ENCODE measurements at places on chromosomes 16 and 17.

DNA sequence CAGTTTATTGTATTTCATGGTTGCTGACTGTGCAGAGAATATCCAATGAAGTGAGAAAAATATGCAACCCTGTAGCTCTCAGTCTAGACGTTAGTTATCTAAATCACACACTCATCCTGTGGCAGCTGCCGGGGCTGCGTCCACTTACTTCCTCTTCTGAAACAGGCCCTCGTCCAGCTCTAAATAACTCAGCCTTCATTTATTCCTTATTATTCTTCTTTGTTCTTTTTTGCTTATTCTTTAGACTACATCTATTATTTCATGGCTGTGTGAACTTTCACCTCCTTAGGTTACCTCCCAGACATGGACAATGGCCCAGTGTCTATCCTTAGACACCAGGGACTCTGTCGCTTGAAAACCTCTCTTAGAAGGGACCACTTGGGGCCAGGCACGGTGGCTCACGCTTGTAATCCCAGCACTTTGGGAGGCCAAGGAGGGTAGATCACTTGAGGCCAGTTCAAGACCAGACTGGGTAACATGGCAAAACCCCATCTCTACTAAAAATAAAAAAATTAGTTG lies 3.4 kb upstream of the THUMPD1 start:
- DNase-seq: no peak

GRCh38 chr17:78486228-78486802 lies 90.9 kb downstream of the DNAH17 start:
- no peak for DNase-seq

- no peak for DNase-seq
Measured at GRCh38 chr17:41185001-41185400, 290 bp upstream of the KRTAP4-1 start.

DNA sequence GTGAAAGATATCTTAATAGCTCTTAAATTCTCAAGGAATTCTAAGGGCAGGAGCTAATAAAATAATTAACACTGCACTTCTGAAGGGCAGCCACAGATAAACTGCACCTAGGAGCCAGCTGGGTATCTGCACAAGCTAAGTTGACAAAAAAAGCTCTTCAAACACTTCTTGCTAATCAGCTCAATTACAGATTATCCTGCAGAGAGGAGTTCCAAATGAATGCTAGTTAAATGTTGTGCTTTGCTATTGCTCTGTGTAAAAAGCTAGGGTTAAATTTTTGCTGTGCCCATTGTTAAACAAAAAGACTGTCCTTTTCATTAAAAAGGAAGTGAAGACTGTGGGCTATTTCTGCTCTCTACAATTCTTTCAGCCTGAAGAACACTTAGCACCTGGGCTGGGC lies 158.5 kb upstream of the SHISA6 start:
- DNase-seq: no peak

DNA sequence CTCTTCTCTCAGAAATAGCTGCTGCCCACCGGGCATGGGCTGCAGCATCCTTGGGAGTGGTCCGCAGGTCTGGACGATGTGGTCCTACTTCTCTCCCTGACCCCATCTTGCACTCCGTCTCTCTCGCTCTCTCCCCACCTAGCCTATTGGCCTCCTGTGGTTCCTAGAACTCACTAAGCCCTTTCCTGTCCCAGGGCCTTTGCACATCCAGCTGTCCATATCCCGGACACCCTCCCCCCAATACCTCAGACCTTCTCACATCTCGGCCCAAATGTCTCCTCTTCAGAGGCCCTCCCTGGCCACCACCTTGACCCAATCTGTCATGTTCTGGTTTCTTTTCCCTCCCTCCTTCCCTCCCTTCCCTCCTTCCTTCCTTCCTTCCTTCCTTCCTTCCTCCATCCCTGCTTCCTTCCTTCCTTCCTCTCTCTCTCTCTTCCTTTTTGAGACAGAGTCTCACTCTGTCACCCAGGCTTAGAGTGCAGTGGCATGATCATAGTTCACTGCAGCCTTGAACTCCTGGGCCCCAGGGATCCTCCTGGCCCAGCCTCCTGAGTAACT lies 4.5 kb downstream of the SLC4A1 start:
- no peak for DNase-seq

DNA sequence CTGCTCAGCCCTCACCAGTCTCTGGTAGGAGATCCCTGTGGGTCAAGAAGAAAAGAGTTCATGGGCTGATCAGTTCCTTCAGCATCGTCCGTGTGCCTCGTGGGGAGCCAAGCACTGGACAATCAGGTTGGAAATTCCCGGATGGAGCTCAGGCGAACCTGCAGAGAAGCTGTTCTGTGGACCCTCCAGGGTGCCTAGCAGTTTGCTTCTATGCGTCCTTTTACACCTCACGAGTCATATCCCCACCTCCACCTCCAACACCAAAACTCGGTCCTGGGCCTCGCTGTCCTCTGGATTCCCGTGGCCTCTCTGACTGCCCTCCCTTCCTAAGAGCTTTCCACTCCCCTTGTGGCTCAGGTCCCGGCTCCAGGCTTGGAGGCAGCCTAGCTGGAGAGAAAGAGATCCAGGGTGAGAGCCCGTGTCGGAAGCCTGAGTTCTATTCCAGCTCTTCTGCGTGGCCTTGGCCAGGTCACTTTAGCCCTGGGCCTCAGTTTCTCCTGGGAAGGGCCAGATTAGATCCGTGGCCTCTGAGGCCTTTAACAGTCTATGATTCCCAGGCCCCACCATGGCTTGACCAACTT lies 26.2 kb upstream of the PIK3R6 start:
- no peak for DNase-seq

- peak; percentile 25 for DNase-seq
Measured at GRCh38 chr17:1203111-1203966, 23.6 kb upstream of the ABR start.

- DNase-seq: no peak
Measured at GRCh38 chr16:55540221-55540620, 26.3 kb upstream of the CAPNS2 start.

- DNase-seq: no peak
Measured at GRCh38 chr16:85029981-85030401, 2.4 kb downstream of the KIAA0513 start.

DNA sequence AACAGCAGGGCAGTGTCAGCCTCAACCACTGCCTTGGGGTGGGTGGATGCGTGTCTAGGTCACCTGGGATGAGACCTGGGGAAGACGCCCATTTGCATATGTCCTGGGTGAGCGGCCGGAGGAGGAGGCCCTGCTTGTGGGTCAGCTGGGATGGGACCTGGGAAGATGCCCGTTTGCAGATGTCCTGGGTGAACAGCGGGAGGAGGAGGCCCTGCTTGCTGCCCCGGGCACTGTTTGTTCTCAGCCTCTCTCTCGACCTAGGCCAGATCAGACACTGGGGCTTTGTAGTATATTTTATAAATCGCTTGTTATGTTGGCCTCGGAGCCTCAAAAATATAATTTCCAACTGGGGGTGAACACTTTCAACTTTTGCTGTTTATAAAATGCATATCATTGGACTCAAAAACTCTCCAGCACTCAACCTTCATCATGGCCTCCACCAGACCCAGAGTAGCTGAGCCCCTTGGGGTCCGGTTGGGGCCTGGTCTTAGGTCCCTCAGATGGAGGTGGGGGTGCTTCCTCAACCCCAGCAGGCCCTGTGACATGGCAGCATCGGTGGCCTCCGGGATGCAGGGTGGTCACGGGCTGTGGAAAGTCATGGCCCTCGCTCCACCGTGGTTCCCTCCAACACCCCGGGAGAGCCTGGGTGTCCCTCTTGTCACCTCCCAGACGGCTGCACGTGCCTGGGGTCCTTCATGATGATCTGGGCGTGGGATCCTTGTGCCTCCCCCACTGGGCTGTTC lies 17.3 kb downstream of the DBNDD1 start:
- DNase-seq: no peak

GRCh38 chr17:63848834-63849689 lies 6.6 kb upstream of the SMARCD2 start:
- peak; percentile 93 for DNase-seq

DNA sequence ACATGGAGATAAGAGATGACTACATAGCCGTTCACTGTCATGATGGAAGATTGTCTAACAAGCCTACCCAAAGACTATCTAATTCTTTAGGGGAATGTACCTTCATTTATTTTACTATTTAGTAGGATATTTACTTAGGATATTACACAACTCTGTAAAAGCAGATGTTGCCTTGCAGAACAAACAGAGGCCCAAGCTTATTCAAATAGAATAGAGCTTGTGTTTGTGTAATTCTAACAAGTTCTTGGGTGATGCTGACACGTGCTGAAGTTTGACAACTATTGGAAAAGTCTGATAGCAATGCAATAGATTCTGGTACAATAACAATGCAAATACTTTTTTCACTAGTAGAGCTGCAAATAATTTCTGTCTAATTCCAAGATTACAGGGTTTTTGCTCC lies 447.6 kb downstream of the TOX3 start:
- DNase-seq: no peak

DNA sequence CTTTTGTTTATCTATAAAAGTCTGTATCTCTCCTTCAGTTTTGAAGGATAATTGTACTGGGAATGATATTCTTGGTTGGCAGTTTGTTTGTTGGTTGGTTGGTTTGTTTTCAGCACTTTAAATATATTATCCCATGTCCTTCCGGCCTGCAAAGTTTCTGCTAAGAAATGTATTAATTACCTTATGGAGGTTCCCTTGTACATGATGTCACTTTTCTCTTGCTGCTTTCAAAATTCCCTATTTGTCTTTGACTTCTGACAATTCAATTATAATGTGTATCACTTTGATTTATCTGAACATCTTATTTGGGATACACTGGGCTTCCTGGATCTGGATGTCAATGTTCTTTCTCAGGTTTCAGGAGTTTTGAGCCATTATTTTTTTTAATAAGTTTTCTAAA lies 4.1 kb upstream of the KRT34 start:
- no peak for DNase-seq

- no peak for DNase-seq
Measured at GRCh38 chr17:49508061-49508865, 13.2 kb downstream of the NGFR start.
